Occipital lobe (tissue), 3 donors: ENCODE measurements at places on chromosomes 4 and X. TPM values are rescaled to one million over a fixed set of nuclear protein-coding genes. Genes with fewer than 3 reads are reported as not detected.

DGKQ gene
- 6.7 TPM for total RNA-seq

MAGEA8 gene
- total RNA-seq, result not detected

FGF5 gene
- total RNA-seq, result 1.6 TPM

LEF1 gene
- total RNA-seq, result 6.9 TPM

TLL1 gene
- 0.78 TPM for total RNA-seq

UCP1 gene
- total RNA-seq, result not detected

C4orf36 gene
- 1.6 TPM for total RNA-seq

SPANXB1 gene
- not detected for total RNA-seq

MAGEA9B gene
- not detected for total RNA-seq

GPR82 gene
- total RNA-seq, result not detected

CSAG2 gene
- total RNA-seq, result not detected

PDGFC gene
- 29.0 TPM for total RNA-seq

ODAPH gene
- total RNA-seq, result not detected

PABPC1L2A gene
- total RNA-seq, result 0.78 TPM

ASB11 gene
- total RNA-seq, result not detected

NDST3 gene
- total RNA-seq, result 39.3 TPM

TCEANC gene
- 14.7 TPM for total RNA-seq

FRAS1 gene
- 7.0 TPM for total RNA-seq

CYSLTR1 gene
- total RNA-seq, result 1.2 TPM

ZNF674 gene
- total RNA-seq, result 13.9 TPM

TRIM75 gene
- total RNA-seq, result not detected

RTL3 gene
- not detected for total RNA-seq

LRCH2 gene
- 58.2 TPM for total RNA-seq

HTR2C gene
- 0.31 TPM for total RNA-seq

CSAG3 gene
- total RNA-seq, result not detected

COL4A5 gene
- 17.8 TPM for total RNA-seq

AREG gene
- total RNA-seq, result not detected

GAGE2A gene
- total RNA-seq, result not detected

HERC5 gene
- total RNA-seq, result 2.5 TPM

DCAF8L2 gene
- not detected for total RNA-seq

SLC9A6 gene
- total RNA-seq, result 140 TPM

RHOXF2 gene
- total RNA-seq, result not detected

AMOT gene
- 10.8 TPM for total RNA-seq

H2BW2 gene
- total RNA-seq, result not detected

PAGE2 gene
- not detected for total RNA-seq

PSAPL1 gene
- not detected for total RNA-seq

SCD5 gene
- total RNA-seq, result 287 TPM
